ENCODE measurements at places on chromosomes 5 and 9.
A peak's percentile ranks its signal among the peaks of the same experiment; 100 is the strongest.

DNA sequence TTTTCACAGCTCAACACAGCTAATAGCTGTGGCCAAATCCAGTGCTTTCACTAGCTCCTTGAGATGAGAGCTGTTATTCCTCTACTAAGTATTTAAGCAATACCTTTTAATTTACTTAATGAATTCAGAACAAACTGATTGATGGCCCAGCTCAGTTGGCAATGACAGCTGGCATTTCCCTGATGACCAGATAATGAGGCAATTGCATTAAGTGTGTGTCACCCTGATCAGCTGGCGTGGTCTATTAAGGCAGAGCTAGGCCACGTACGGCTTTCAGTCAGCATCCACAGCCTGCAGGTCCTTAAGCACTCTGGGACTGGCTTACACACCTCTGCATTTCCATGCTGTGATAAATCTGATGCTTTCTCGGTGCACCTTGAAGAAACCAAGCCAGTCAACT is 34.4 kb downstream of the TTLL11 start:
- DNase-seq = no peak

DNA sequence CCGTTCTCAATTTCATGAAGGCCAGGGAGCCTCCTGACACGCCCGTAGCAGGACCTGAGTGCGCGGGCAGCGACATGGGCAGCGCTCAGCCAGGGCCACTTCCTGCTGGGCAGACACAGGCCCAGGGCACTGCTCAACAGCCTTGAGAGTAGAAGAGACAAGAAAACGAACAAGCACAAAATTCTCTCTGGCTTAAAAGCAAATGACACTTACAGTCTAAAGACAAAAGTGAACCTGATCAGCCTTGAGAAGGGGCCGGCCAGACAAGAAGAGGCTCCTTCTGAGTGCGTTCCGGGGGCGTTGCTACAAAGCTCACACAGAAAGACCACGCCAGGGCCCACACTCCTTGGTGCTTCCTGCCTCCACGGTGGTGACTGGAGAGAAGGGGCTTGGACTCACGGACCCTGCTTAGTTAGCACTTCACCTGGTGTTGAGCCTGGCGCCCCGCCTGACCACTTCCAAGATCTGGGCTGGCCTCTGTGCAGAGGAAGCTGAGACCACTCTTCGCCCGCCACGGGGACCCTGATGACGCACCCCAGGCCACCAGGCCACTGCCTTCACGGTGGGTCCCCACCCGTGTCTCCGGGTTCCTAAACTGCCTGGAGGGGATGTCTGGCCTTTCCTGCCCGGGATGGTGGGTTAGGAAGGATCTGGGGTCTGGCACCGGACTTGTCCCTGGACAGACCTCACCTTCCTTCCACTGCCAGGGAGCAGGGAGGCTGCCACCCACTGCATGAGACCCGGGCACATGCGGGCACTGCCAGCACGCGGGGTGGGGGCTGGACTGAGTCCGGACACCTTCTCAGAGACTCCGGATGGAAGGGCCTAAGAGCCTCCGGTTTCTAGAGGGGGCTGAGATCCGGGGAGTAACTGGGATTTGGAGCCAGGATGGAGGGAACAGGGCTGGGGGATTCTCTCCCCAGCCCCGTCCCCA is 1.3 kb downstream of the SLC12A7 start:
- DNase-seq = no peak

DNA sequence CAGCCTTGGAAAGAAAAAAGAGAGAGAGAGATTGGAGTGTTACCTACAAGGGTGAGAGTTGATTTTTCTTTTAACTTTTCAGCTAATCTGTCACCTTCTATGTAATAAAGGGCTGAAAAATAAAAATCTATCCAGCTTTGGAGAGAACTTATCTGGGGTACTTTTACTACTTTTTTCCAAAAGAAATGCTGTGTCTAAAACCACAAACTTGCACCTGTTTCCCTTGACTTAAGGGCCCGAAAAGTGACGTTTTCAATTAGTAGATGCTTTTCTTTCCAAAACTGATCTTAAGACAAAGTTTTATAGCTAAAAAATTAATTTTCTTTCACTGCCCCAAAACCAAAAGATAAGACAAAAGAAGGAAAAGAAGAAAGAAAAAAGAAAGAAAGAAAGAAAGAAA is 48.8 kb downstream of the SMIM23 start:
- no peak for DNase-seq

- DNase-seq = no peak
Observed at GRCh38 chr5:158116965-158117364, 258.0 kb upstream of the CLINT1 start.

DNA sequence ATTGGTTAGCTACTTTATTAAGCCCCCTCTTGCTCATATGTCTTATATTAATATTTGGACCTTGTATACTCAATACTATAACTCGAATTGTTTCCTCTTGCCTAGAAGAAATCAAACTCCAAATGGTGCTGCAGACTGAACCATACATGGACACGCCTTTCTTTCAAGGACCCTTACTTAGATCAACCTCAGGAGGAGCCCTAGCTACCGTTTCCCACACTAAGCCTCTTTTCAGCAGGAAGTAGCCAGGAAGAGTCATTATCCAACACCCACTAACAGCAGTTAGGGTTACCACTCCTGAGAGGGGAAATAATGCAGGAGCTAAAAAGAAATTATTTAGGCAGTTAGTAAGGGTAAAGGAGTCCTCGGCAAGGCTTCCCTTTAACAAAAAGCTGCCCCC is 243.8 kb upstream of the PUM3 start:
- no peak for DNase-seq

DNA sequence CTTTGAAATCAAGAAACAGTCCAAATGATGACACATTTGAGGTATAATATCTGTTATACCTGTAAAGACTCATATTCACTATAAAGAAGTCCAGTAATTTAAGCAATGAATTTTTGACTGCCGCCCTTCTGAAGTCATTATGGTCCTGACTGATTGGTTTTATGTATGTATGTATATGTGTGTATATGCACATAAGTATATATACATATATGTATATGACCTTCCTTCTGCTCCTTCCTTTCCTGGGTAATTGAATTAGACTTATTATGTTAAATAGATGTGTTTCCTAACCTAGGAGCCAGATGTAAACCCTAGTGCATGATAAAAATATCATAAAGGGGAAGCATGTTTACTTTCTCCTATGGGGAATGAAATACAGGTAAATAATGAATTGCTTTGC is 343.1 kb upstream of the BRINP1 start:
- DNase-seq = no peak

DNA sequence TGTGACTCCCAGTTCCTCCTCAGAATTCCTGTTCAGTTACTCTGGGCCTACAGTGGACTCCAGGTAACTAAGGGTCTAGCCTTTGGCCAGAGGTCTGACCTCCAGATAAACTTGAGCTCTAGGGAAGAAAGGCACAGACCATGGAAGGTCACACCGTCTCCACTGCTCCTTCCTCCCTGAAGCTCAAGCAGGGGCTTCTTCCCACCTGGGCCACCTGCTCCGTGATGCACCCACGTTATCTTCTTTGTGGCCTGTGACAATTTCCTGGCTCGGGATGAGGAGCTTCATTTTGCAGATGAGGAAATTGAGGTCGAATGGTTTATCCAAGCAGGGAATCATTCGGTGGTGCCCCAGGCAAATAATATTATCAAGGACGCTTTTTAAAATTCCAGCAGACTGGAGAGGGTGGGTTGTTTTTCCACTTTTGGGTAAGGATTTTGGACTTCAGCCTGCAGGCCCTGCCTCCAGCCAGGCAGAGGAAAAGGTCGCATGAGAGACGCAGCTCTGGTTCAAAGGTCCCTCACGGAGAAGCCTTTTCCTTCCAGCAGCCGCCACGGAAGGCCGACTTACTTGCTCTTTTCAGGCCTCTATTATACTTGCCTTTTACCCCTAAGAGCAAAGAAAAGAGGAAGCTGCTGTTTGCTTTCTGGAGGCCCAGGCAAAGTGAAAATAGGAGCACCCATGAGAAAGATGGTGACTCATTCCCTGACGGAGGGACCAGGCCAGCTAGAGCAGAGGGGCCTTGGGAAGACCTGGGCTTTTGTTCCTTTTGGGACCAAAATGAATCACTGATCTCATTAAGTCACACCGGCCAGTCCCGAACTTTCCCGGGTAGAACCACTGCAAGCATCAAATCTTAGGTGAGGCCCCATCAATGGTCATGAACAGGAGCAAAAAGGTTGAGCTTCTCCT is 22.8 kb upstream of the DUSP1 start:
- peak; percentile 75 for DNase-seq

DNA sequence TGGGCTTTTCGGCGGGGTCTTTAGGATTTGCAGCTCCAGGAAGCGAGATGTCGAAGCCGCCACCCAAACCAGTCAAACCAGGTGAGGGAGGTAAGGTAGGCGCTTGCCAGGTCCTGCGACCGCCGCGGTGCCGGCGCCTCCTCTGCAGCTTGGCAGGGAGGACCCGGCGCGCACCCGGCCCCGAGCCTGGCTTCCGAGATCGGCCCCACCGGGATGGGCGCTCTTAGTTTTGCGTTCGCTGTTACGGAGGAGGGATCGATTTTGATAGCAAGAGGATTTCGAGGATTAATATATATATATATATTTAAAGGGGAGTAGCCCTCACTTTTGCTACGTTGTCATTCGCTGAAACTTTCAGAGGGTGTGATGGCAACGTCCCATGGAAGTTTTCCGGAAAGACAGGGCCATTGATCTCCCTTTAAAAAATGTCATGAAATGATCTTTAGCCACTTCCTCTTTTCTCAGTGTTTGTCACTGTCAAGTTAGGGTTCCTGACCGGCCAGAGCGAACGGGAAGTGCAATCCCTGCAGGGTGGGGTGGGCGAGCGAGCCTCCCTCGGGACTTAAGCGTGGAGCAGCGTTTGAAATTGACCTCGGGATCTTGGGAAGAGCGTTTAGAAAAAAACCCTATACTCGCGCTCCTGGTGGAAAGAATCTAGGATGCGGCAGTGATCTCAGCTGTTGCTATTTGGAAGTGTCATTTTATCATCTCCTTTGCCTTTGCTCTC is 495 bp downstream of the OSTF1 start:
- DNase-seq = peak; percentile 75

DNA sequence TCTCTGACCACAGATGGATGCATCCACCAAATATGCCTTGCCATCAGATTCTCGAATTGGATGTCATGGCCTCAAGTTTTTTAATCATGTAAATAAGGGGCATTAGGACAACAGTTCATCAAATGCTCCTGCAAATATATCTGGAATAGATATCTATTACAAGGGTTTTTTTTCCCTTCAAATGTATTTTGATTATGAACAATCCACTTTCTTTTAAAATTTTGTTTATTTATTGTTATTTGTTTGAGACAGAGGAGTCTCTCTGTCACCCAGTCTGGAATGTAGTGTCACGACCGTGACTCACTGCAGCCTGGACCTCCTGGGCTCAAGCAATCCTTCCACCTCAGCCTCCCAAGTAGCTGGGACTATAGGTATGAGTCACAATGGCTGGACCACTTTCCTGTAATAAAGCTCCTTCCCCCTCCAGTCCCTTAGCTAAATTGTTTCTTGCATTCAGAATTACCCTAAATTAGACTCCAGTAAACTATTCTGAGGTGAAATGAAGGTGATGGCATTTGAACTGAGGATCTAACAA is 1412.1 kb downstream of the EFNA5 start:
- DNase-seq = peak; percentile 76

DNA sequence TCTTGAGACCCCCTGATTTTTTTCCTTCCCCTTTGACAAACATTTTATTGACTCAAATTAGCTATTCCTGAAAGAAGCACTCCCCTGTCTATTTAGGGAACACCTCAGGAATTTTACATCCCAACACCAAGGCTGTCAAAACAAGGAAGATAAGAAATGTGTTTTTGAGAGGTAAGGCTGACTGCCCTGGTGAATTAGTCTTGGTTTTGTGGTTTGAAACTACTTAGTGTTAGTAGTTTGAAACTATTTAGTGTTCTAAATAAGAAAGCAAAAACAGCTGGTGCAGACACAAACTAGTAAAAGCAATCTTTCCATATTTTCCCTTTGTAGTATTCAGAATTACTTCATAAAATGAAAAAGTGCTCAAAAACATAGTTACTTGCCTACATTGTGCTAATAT is 120.7 kb downstream of the PCSK1 start:
- no peak for DNase-seq

- DNase-seq = no peak
Observed at GRCh38 chr5:52504584-52505240, 283.0 kb upstream of the ITGA1 start.

- DNase-seq = no peak
Observed at GRCh38 chr5:151104795-151105194, 24.0 kb upstream of the TNIP1 start.

DNA sequence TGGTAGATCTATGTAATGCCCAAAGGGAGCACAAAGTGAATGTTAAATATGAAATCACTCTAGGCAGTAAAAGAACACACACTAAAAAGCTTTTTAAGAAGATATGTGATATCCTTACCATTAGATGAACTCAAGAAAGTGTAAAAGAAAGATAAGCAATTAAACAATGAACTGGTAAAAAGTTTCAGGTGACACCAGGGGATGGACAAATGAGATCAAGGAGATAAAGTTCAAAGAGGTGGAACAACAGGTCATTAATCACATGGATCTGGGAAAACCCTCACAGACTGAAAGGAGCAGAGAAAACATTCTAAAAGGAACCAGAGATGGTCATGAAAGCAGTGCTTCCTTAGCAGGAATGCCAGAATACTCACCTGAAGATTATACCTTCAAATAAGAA is 40.7 kb downstream of the LHFPL2 start:
- no peak for DNase-seq

GRCh38 chr5:170755679-170756456 is 27.7 kb upstream of the GABRP start:
- peak; percentile 11 for DNase-seq

DNA sequence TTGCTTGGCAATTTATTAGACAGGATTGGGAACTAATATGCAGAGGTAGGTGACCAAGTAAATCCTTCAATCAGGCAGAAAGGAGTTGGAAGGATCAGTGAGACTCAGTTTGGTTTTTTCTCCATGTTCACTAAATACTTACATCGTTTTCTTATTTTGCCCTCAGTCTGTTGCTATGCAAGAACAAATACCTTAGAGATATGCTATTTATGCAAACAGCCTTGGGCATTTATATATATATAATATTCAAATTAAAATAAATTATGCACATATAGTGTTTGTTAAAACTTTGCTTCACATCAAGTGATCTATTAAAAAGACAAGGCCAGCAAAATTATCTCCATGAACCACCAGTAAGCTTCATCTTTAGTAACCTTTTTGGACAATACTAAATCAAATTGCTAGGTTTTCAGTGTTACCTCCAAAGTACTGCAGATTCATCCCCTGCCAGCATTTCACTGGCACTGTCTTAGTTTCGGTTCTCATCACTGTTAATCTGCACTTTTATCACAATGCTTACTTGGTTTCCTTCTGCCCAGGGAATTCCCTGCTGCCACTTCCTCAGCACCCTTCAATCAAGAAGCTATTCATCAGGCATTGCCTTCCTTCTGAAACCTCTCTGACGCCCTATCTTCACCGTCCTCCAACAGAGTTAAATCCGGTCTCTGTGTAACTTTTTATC is 26.0 kb upstream of the LIFR start:
- DNase-seq = no peak
